ENCODE measurements at places on chromosomes 5 and 9.

GRCh38 chr9:81902626-81903025 is 25.6 kb upstream of the SPATA31D4 start:
- DNase-seq, result no peak

DNA sequence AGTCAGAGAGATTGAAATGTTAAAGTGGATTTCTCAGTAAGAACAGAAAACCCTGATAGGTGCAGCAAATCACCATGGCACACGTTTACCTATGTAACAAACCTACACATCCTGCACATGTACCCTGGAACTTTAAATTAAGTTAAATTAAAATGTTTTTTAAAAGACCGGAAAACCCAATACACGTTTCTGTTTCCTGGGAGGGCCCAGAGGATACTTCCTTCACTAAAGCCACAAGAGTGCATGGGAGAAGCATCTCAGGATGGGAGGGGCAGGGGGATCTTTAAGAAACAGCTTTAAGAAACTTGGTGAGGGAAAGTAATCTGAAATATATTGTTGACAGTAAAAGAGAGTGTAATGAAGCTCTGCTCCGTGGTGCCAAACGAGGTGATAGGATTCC is 164.7 kb upstream of the PTGER4 start:
- DNase-seq, result no peak

GRCh38 chr5:44828719-44829118 is 20.0 kb downstream of the MRPS30 start:
- peak; percentile 5 for DNase-seq

GRCh38 chr9:136719195-136719880 is 7.0 kb downstream of the DIPK1B start:
- no peak for DNase-seq

DNA sequence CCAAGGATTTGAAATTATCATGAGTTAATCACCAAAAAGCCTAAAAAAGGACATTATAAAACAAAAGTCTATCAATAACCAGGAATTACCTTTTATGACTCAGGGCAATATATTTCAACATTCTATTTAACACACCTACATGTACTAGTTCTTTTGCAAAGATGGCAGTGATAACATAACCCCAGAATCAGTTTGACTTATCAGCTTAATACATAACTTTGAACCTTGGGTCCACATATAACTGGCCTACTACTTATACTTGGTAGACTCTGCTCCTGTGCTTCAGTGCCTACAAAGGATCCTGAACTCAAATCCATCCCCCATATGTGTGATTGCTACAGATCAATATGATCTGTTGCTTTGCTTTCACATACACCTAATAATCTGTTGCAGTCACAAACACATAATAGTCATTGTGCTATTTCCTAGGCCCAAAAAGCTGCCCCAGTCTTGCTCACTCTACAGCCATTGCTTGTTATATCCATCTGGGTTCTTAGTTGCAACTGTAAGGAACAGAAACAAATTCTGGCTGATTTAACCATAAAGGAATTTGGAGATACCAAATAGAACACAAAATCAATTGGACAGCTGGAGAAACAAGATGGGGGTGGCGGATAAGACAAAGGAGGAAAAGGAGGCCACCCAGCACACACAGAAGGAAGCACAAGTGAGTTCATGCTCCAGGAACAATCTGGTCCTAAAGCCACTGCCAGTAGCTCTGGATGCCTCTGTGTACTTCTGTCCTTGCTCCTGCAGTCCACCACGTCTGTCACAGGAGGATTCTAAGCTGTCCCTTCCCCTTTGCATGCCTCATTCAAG is 25.5 kb downstream of the DEPDC1B start:
- no peak for DNase-seq

DNA sequence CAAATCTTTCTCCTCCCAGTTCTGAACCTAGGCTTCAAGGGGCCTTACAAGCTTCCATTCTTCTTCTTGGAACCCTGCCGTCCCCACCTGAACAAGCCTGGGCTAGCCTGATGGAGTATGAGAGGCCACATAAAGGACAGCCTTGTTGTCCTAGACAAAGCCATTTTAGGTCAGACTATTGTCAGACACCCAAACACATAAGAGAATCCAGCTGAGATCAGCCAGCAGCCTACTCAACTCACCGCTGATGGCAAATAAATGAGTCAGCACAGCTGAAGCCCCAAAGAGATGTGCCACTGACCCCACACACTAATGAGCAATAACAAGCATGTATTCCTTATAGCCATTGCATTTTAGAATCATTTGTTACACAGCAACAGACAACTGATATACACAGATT is 33.8 kb downstream of the SVEP1 start:
- peak; percentile 16 for DNase-seq

- DNase-seq, result no peak
These were observed 407.7 kb downstream of the KDM4C start for GRCh38 chr9:7165331-7165975.

DNA sequence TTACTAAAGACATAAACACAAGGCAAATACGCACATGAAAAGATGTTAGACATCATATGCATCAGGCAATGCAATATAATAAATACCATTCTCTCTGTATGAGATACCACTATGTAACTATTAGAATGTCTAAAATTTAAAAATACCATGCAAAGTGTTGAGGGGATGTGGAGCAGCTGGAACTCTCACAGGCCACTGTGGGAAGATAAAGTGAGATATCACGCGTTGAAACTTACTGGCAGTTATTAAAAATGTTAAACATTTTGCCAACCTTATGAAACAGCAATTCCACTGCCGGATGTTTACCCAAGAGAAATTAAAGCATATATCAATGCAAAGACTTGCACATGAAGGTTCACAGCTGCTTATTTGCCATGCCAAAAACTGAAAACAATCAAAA is 556.7 kb downstream of the LRRC70 start:
- no peak for DNase-seq

DNA sequence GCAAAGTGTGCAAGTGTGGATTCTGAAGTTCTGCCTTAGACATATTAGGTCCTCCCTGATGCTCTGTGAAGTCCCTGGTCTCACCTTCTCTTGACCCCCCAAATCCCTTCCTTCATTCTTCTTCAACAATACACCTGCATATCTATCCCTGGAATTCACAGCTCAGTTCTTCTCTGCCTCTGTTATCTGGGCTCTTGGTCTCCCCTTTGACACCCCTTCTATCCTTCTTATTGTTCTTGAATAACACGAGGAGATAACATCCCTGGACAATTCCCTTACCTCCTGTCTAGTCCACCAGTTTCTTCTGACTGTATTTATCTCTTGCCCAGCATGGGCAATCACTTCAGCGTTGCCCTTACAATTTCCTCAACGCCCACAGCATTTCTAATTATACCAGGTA is 104.8 kb upstream of the ATG10 start:
- DNase-seq, result no peak

- DNase-seq, result no peak
These were observed 839 bp downstream of the KCNV2 start for GRCh38 chr9:2718001-2718697.

- DNase-seq, result no peak
These were observed 79.9 kb downstream of the SMIM23 start for GRCh38 chr5:171865471-171865870.

DNA sequence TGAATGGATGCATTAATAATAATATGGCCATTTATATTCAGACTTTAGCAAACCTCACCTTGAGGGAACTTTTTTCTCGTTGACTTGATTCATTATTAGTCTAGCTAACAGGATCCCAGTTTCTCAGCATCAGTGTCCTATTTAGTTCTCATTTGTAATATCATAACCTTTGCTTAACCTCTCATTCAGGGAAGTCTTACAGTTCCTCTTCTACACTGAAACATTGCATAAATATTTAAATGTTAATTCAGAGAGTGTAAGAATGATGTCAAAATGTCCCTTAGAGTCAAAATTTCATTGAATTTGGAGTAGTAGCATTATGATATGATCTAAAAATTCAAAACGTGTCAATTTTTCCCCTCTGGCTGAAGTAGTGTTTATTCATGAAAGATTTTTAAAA is 650.1 kb downstream of the EFNA5 start:
- no peak for DNase-seq

DNA sequence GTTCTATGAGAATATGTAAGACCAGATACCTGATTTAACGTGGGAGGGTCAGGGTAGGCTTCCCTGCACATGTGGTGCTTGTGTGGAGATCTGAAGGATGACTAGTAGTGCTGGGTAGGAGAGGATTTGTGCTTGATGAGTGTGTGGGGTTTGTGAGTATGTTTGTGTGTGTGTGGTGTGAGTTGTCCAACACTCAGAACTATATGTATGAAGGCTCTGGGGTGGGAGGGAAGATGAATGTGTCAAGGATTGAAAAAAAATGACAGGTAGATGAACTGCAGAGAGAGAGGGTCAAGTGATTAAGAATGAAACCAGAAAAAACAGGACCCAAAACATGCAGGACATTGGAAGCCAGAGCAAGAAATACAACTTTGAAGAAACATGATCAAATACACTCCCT is 154.6 kb upstream of the NR3C1 start:
- no peak for DNase-seq

GRCh38 chr5:138391859-138392386 is 39.4 kb downstream of the KDM3B start:
- DNase-seq, result peak; percentile 70

- no peak for DNase-seq
These were observed 77.1 kb upstream of the KLF4 start for GRCh38 chr9:107566611-107567061.

- no peak for DNase-seq
These were observed 515 bp downstream of the UTP15 start for GRCh38 chr5:73565969-73566547.

DNA sequence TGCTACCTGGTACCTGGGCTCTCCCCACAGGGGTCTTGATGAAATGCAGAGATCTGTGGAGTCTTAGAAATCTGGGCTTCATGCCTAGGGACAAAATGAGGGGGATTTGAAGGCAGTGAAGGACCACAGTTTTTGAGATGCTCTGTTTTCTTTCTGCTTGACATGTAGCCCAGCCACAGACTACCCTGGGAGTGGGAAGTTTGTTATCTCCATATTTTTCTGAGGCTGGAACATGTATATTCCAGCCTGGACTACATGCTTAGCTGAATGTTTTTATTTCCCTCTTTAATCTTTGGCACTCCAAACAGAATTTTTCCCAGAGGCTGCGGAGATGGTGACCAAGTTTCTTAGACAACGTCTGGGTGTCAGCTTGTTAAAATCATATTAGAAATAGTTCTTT is 252.9 kb downstream of the PAPPA start:
- no peak for DNase-seq

DNA sequence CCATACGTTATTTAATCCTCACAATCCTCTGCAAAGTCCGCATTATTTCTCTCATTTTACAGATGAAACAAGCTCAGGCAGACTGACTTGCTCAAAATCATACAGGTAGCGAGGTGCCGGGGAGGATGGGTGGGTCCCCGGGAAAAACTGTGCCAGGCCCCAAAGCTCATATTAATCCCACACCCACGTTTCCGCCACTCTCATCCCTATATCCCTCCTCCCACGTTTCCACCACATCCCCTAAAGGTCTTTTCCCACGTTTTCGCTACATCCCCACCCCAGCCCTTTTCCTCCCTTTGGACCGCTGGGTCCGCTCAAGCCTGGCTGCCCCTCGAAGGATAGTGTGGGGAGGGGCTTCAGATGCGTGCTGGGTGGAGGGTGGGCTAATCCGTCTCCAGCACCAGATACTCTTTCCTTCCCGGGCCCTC is 434 bp upstream of the FSD1L start:
- DNase-seq, result no peak

- DNase-seq, result no peak
These were observed 944.9 kb downstream of the TLE4 start for GRCh38 chr9:80516679-80517078.

- DNase-seq, result no peak
These were observed 59.8 kb downstream of the ARSB start for GRCh38 chr5:78925129-78925876.

- no peak for DNase-seq
These were observed 100.3 kb downstream of the MUSK start for GRCh38 chr9:110768886-110769285.

- DNase-seq, result no peak
These were observed 64.5 kb upstream of the RNF130 start for GRCh38 chr5:180135967-180136629.

GRCh38 chr5:72837524-72838096 is 21.1 kb downstream of the TNPO1 start:
- no peak for DNase-seq

GRCh38 chr9:1879501-1879900 is 135.6 kb upstream of the SMARCA2 start:
- DNase-seq, result no peak
